HCT116 (cell line): ENCODE measurements at places on chromosomes 2 and 18.
A peak's percentile ranks its signal among the peaks of the same experiment; 100 is the strongest.

DNA sequence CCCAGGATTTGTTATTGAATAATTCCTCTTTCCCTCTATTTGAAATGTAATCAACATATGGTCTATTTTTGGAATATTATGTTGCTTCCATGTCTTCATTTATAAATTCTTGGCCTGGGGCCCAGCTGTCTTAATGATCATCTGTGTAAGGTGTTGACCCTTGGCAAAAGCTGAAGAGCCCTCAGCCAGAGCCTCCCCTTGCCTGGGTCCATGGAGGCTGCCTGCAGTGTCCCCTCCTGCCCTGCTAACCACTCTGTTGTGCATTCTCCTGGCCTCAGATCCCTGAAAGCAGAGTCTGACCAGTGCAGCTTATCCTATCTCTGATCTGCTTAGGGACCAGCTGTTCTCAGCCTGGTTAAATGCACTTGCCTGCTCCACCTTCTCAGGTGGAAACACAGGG, 226.1 kb upstream of the APCDD1 start:
- H3K27ac ChIP-seq, result no peak overlapping the region
- peaks cover 6% of the 10 kb centered on the region for H3K4me1 ChIP-seq
- no peak overlapping the region for H3K4me3 ChIP-seq
- no peaks in the 10 kb centered on the region for H3K27me3 ChIP-seq
- no peaks in the 10 kb centered on the region for H3K36me3 ChIP-seq
- no peak for DNase-seq

DNA sequence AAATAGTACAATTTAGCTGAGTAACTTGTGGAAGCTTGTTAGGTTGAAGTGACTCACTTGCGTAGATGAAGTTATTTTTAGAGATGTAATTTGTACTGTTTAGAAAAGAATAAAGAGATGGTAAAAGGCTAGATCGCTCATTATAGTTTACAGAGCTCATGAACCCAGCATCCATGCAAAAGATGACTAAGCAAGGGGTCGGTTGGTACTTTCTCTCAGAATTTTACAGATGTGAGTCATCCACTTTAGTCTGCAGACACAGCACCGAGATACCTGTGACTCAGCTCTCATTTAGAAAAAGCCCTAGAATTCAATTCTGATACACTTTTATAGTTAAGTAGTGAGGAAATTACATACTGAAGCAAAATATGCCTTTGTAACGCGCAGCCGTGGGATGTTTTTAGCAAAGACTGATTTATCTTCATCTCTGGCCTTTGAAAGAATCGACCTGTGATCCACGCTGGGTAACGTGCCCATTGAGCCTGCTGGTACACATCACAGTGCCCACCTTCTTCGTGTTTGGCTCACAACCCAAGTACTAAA, 116.5 kb upstream of the FOSL2 start:
- no peak overlapping the region for H3K4me3 ChIP-seq
- no peaks in the 10 kb centered on the region for H3K27me3 ChIP-seq
- H3K36me3 ChIP-seq, result no peaks in the 10 kb centered on the region
- H3K27ac ChIP-seq, result peak overlapping the region; percentile 91
- peaks cover 63% of the 10 kb centered on the region for H3K4me1 ChIP-seq

GRCh38 chr18:26566874-26567555, 18.7 kb upstream of the KCTD1 start:
- H3K4me3 ChIP-seq, result no peak overlapping the region
- no peak for DNase-seq
- H3K27me3 ChIP-seq, result no peaks in the 10 kb centered on the region
- no peak overlapping the region for H3K27ac ChIP-seq

- H3K4me3 ChIP-seq, result no peak overlapping the region
- no peak overlapping the region for H3K27ac ChIP-seq
- peaks cover 46% of the 10 kb centered on the region for H3K27me3 ChIP-seq
Observed at GRCh38 chr2:163800951-163801381, 65.2 kb upstream of the FIGN start.

- no peaks in the 10 kb centered on the region for H3K36me3 ChIP-seq
- H3K27me3 ChIP-seq, result no peaks in the 10 kb centered on the region
- no peak overlapping the region for H3K4me3 ChIP-seq
- no peak overlapping the region for H3K27ac ChIP-seq
Observed at GRCh38 chr2:220847589-220847988, 724.5 kb downstream of the EPHA4 start.

DNA sequence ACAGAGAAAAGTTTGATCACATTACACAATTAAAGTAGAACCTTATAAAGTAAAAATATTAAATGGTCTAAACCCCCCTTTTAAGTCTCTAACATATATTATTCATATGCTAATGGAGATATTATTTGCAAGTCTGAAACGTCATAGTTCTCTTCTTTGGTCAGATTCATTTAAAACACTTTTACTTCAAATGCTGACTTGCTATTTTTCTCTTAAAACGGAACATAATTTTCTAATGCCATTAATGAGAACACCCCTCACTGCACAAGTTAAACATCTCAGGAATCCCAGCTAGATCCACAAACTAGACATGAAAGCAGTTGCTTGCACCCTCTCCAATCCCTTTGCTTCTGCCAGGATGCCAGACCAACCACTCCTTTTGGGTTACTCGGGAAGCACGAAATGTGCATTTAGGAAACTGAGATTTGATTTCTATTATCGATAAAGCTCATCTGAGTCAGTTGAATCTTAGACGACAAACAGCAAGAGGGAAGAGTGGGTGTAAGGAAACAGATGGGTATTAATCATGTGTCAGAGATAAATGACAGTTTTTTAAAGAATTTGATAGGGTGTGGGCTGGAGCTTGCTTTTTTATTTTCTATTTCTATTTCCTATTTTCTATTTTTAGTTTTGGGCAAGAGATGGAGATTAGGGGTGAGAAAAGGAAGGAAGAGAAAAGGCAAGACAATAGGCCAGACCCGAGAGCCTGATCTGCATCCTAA, 1.5 kb downstream of the ADD2 start:
- DNase-seq, result no peak
- no peak overlapping the region for H3K4me3 ChIP-seq
- no peaks in the 10 kb centered on the region for H3K36me3 ChIP-seq
- H3K27me3 ChIP-seq, result no peaks in the 10 kb centered on the region

- DNase-seq, result no peak
- peaks cover 10% of the 10 kb centered on the region for H3K4me1 ChIP-seq
- no peak overlapping the region for H3K4me3 ChIP-seq
- H3K27me3 ChIP-seq, result no peaks in the 10 kb centered on the region
Observed at GRCh38 chr2:120731175-120731574, 4.5 kb upstream of the GLI2 start.

DNA sequence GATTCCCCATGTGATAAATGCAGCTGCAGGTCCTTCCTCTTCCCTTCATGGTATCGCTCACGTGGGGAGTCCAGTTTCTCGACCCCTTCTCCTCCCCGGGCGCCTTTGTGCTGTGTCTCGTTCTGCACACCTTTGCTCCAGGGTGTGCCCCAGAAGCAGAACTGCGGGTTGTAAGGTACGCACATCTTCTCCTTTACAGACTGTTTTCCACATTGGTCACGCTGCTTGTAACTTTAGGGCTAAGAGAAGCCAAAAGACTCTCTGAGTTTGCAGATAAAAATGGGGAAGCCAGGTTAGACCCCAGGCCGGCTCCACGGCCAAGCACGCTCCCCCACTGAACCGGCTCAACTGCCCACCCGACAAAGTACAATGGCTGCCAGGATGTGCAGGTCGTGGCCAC, 45.9 kb upstream of the TFCP2L1 start:
- no peaks in the 10 kb centered on the region for H3K36me3 ChIP-seq
- H3K4me3 ChIP-seq, result no peak overlapping the region
- H3K27me3 ChIP-seq, result no peaks in the 10 kb centered on the region
- no peak overlapping the region for H3K27ac ChIP-seq

DNA sequence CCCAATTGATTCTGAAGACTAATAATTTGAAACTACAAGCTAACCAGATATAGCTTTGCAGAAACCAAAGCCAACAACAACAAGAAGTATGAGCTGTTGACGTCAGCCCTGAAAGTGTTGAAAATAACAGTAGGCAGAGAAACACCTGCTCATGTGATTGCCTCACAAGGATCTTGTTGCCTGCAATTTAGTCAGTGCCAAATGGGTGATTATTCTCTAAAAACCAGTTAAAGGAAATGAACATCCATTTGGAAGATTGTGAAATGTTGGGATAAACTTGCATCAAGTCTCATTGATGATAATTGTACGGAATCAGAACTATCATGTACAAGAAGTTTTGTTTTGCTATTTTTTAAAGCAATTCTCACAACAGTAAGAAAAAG, 2.8 kb downstream of the CYTIP start:
- no peak overlapping the region for H3K4me3 ChIP-seq
- H3K27me3 ChIP-seq, result no peaks in the 10 kb centered on the region; the same call in 1 of the 2 replicates
- DNase-seq, result no peak
- no peaks in the 10 kb centered on the region for H3K36me3 ChIP-seq
- H3K27ac ChIP-seq, result no peak overlapping the region

- H3K27ac ChIP-seq, result no peak overlapping the region
- no peak for DNase-seq
- H3K4me3 ChIP-seq, result no peak overlapping the region
- no peaks in the 10 kb centered on the region for H3K36me3 ChIP-seq
Observed at GRCh38 chr2:198188982-198189381, 384.6 kb downstream of the PLCL1 start.

DNA sequence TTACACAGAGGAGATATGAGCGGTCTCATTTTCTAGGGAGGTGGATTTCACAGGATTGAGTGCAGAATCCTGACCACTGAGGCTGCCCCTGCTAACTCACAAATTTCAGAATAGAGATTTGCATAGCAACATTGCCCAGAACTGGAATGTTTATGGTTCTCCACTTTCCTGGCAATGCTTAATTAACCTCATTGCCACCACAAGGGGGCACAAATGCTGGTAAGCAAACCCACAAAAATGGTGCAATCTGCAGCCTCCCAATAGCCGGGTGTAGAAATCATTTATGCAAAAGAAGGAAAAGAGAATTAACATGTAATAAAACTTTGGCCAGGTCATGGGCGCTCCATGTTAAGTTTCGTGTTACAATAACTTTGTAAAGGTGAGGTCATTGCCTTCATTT, 112.4 kb downstream of the CYRIA start:
- H3K4me1 ChIP-seq, result no peaks in the 10 kb centered on the region
- no peak overlapping the region for H3K4me3 ChIP-seq
- peak; percentile 32 for DNase-seq
- peaks cover 5% of the 10 kb centered on the region; the same call in 1 of the 2 replicates for H3K27me3 ChIP-seq

- no peak overlapping the region for H3K4me3 ChIP-seq
- no peak for DNase-seq
- no peaks in the 10 kb centered on the region for H3K36me3 ChIP-seq
- H3K4me1 ChIP-seq, result peaks cover 51% of the 10 kb centered on the region
Observed at GRCh38 chr2:85769983-85770362, 16.2 kb downstream of the ATOH8 start.

- H3K27ac ChIP-seq, result no peak overlapping the region
- no peaks in the 10 kb centered on the region for H3K27me3 ChIP-seq
- H3K36me3 ChIP-seq, result no peaks in the 10 kb centered on the region
- DNase-seq, result no peak
- no peaks in the 10 kb centered on the region for H3K4me1 ChIP-seq
Observed at GRCh38 chr2:22822835-22823234, 562.1 kb upstream of the KLHL29 start.

- H3K27ac ChIP-seq, result no peak overlapping the region
- H3K27me3 ChIP-seq, result no peaks in the 10 kb centered on the region
- H3K4me1 ChIP-seq, result 0 out of 2 replicates have a peak, but pooled peaks cover 4% of the 10 kb centered on the region
- H3K4me3 ChIP-seq, result no peak overlapping the region
- no peaks in the 10 kb centered on the region for H3K36me3 ChIP-seq
- DNase-seq, result no peak
Observed at GRCh38 chr18:34773378-34773777, 63.3 kb downstream of the DTNA start.

DNA sequence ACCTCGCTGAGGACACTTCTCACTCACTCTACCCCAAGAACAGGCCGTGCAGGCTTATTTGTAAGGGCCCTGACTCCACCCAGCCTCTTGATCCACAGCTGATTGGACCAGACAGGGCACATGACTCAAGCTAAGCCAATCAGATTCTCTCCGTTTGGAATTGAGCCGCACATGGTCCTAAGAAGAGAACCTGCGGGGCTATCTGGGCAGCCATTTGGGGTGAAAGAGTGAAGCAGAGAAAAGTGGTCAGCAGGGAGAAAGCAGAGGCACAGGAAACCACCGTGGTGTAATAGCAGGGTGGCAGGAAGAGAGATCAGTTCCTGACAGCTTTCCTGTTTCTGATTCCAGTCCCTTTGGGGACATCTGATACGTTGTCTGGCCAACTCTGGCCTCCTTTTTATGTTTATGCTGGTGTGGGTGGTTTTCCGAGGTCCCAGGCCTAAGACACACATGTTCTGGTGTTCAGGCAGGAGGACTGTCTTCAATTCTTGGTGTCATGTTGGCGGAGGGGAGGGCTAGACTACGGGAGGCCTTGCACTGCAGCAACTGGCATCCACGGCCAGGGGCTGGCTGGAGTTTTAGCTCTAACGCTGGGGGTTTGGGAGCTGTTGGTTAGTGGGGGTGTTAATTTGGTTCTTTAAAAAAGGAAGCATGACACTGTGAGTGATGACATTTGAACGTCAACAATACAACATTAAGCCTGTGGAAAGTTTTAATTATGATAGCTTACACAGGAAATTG, 26.1 kb upstream of the SPTBN1 start:
- H3K4me3 ChIP-seq, result no peak overlapping the region
- no peak overlapping the region for H3K27ac ChIP-seq
- DNase-seq, result no peak

GRCh38 chr2:118878531-118879149, 31.2 kb upstream of the EN1 start:
- H3K4me3 ChIP-seq, result no peak overlapping the region
- peaks cover 42% of the 10 kb centered on the region for H3K27me3 ChIP-seq
- no peaks in the 10 kb centered on the region for H3K36me3 ChIP-seq
- no peak for DNase-seq

- H3K27me3 ChIP-seq, result no peaks in the 10 kb centered on the region
- no peaks in the 10 kb centered on the region for H3K4me1 ChIP-seq
- no peaks in the 10 kb centered on the region for H3K36me3 ChIP-seq
- no peak overlapping the region for H3K4me3 ChIP-seq
Observed at GRCh38 chr2:208620487-208620978, 213.9 kb downstream of the PTH2R start.

DNA sequence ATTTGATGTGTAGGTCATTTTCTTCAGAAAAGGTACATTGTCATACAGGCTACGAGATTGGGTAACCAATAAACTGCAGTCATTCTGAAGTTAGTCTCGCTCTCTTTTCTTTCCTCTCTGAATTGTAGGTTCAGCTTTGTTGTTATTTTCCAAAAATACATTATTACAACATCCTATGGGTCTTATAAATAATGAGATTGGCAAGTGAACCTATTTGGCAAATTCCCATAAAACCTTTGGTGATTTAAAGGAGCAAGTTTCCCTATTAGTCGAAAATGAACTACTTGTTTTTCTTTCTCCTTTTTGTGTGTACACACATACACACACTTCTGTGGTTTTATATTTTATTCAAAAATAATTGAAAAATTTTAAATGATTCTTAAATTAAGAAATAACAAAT, 67.0 kb downstream of the ARHGAP28 start:
- no peaks in the 10 kb centered on the region for H3K4me1 ChIP-seq
- no peaks in the 10 kb centered on the region for H3K36me3 ChIP-seq
- no peaks in the 10 kb centered on the region for H3K27me3 ChIP-seq

GRCh38 chr2:67649331-67650261, 252.5 kb downstream of the ETAA1 start:
- no peak overlapping the region for H3K27ac ChIP-seq
- no peaks in the 10 kb centered on the region for H3K36me3 ChIP-seq
- H3K4me3 ChIP-seq, result no peak overlapping the region

GRCh38 chr2:197073701-197074433, 147.4 kb upstream of the PGAP1 start:
- DNase-seq, result no peak
- no peaks in the 10 kb centered on the region for H3K36me3 ChIP-seq
- H3K27me3 ChIP-seq, result no peaks in the 10 kb centered on the region
- H3K4me3 ChIP-seq, result no peak overlapping the region
